AG08395 (cell line): ENCODE measurements at places on chromosomes 4 and X.

DNA sequence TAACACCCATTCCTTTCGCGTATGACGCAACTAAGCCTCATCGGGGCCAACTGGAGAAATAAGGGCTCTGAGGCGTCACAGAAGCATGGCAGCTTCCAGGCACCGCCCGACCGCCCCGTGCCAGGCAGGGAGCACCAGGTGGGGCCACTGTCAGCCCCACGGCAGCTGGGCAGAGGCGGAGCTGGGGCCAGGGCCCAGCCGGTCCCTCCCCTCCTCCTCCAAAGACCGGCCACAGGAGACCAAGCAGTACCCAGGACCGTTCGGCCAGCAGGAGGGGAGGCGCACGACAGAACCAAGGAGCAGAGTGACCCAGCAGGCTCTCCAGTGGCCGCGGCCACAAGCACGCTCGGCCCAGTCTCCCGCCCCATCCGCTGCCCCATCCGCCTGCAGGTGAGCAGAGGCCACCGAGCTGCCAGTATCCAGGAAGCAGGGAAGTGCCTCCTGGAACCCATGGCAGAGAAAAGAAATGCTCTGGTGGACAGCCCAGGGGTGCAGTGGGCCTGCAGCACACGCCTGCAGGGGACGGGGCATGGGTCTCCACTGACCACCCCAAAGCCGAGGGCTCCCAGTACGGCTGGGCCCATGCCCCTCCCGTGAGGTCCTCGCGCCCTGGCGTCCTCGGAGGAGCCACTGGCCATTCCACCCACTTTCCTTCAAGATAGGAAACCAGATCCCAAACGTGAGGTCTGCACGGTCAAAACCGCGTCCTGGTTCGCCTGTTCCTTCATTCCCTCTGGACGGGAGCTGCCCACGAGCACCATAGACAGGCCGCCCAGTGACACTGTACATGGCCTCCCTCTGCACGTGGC lies 9.6 kb downstream of the CTBP1 start:
- no peak for DNase-seq

GRCh38 chr4:24273136-24273535 lies 311.2 kb downstream of the DHX15 start:
- no peak for DNase-seq

DNA sequence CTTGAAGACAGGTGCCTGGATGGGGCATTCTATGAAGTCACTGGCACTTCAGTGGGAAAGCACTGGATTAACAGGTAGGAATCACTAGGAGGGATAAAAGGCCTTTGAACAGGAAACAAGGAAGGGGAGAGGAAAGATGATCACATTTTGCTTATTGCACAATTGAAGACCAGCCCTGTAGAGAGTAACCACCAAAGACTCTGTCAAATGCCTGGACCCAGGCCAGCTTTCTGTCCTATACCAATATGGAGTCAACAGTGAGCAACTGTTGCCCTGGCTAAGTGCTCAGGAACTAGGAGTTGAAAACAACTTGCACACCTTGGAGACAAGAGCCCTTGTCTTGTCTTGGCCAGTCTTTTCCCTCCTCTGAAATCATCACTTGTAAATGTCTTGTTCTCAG lies 14.1 kb upstream of the RTL3 start:
- DNase-seq, result no peak

DNA sequence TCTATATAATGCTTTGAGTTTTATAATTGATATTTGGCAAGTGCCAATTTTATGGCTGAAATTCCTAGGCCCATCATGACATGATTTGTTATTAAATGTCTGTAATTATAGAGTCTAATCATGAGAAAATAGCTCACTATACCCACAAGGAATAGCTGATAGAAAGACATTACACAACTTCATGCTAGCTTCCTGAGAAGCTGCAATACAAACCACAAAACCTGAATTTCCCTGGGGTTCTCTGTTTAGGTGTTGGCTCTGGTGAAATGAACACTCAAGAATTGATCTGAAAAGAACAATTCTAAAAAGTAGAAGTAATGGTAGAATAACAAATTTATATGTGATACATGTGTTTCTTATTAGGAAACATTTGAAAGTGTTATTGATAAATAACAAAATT lies 169.6 kb downstream of the GASK1B start:
- DNase-seq, result no peak

- no peak for DNase-seq
Observed at GRCh38 chr4:47562297-47562696, 77.2 kb downstream of the ATP10D start.

- no peak for DNase-seq
Observed at GRCh38 chr4:158259955-158260575, 49.8 kb downstream of the TMEM144 start.

GRCh38 chr4:102734591-102735385 lies 26.0 kb downstream of the MANBA start:
- DNase-seq, result peak; percentile 9

DNA sequence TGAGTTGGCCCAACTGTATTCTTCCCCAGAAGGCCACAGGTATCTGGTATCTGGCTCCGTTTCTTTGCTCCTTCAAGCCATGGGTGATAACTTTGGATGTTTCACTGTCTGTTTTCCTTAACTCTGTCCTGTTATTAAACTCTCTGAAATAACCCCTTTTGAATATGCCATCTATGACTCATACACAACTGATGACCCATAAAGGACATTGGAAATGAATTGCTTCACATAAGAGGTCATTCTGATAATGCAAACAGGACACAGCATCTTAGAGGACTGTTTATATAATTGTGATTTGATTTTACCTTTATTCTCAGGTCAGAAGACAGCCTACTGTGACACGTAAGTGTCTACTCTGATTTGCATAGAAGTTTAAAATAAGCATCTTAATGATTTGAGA lies 227.7 kb downstream of the VEGFC start:
- no peak for DNase-seq

DNA sequence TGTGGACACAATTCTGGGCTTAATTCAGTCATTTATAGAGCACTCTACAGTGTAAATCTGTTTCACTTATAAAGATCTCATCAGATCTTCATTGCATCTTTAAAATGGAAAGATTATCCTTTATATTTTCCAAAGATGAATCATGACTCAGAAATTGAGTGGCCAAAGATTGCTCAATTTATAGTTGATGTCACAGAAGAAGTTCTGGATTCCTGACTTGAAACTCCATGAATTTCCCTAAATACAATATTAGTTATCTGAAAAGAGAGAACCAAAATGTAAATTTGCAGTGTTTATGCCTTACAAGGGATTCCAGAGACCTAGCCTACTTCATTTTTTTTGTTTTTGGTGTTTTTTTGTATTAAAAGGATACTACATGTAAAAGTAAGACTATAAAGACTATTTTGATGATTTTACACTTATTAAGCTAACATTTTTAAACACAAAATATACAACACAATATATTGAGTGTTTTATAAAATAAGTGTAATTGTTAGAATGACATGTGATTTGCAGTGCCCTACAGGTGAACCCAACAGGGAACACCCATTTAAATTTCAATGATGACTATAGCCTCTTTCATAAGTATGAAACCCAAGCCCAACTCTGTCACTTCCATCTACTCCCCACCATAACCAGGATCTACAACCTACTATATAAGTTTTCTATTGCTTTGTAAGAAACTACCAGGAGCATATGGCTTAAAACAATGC lies 183.5 kb downstream of the PCDH7 start:
- DNase-seq, result no peak

DNA sequence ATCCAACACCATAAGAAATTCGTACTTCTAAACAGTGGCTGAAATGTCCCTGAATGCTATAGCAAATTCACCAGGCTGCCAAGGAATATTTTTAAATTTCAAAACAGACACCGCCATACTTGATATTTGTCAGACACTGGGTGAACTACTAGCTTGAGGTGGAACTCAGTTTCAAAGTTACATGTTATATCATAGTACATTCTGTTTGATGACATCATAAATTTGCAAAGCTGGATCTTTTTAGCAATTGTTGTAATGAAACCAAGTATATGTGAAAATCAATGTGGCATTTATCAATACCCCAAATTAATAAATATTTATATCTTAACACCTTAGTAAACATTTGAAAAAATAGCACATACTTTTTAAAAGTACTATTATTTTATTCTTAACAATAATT lies 14.2 kb downstream of the ART3 start:
- DNase-seq, result no peak
